ENCODE measurements at places on chromosomes 11 and 22. TPM values are rescaled to one million over a fixed set of nuclear protein-coding genes. Genes with fewer than 3 reads are reported as not detected.

- H3K4me3 ChIP-seq = peak overlapping the region; percentile 78
- peak overlapping the region; percentile 96 for H3K27ac ChIP-seq
- peaks cover 65% of the 10 kb centered on the region for H3K4me1 ChIP-seq
- peaks cover 2% of the 10 kb centered on the region for H3K36me3 ChIP-seq
- no peak for DNase-seq
- H3K27me3 ChIP-seq = no peaks in the 10 kb centered on the region
Measured at GRCh38 chr11:57779276-57779675, 17.7 kb downstream of the CTNND1 start.

GRCh38 chr11:131857246-131857645, 486.8 kb downstream of the NTM start:
- no peaks in the 10 kb centered on the region for H3K4me1 ChIP-seq
- no peak for DNase-seq
- no peak overlapping the region for H3K4me3 ChIP-seq
- H3K36me3 ChIP-seq = no peaks in the 10 kb centered on the region
- H3K27me3 ChIP-seq = no peaks in the 10 kb centered on the region

- no peak overlapping the region for H3K27ac ChIP-seq
- H3K36me3 ChIP-seq = no peaks in the 10 kb centered on the region
- no peaks in the 10 kb centered on the region for H3K4me1 ChIP-seq
- peaks cover 11% of the 10 kb centered on the region for H3K27me3 ChIP-seq
- DNase-seq = no peak
Measured at GRCh38 chr11:7186190-7186589, 65.5 kb upstream of the SYT9 start.

DNA sequence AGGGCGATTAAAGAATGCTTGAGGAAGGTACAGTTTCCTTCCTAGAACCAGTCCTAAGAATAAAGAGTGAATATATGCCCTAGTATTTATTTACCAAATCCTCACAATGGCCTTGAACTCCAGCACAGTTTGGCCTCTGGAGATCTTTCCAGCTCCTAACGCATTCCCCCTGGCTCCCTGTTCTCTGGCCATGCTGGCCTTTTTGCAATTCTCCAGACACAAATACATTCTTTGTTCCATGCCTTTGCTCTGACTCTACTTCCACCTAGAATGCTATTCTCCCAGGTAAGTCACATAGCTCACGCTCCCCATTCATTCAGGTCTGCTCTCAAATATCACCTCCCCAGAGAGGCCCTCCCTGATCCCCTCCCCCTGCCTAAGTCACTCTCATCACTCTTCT, 3.7 kb upstream of the DGKZ start:
- no peaks in the 10 kb centered on the region for H3K36me3 ChIP-seq
- H3K4me1 ChIP-seq = peaks cover 57% of the 10 kb centered on the region
- H3K27ac ChIP-seq = peak overlapping the region; percentile 65
- peak overlapping the region; percentile 42 for H3K4me3 ChIP-seq
- H3K27me3 ChIP-seq = peaks cover 10% of the 10 kb centered on the region

DNA sequence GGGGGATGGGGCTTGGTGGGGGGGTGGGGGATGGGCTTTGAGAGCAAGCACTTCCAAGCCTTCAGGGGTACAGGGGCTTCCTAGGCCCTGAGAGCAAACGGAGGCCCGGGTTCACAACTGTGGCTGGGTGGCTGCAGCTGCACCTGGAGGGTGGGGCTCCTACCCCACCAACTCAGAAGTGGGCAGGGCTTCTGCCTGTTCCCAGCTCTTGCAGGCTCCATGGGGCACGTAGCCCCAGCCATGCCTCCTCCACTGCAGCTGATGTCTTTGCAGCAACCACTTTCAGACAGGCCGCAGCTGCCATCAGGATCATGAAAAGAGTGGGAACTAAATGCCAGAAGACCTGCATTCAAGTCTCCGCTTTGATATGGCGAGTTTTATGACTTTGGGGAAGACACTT, 464.3 kb downstream of the NELL1 start:
- no peak overlapping the region for H3K4me3 ChIP-seq
- H3K27ac ChIP-seq = no peak overlapping the region
- H3K4me1 ChIP-seq = no peaks in the 10 kb centered on the region
- no peaks in the 10 kb centered on the region for H3K36me3 ChIP-seq

DNA sequence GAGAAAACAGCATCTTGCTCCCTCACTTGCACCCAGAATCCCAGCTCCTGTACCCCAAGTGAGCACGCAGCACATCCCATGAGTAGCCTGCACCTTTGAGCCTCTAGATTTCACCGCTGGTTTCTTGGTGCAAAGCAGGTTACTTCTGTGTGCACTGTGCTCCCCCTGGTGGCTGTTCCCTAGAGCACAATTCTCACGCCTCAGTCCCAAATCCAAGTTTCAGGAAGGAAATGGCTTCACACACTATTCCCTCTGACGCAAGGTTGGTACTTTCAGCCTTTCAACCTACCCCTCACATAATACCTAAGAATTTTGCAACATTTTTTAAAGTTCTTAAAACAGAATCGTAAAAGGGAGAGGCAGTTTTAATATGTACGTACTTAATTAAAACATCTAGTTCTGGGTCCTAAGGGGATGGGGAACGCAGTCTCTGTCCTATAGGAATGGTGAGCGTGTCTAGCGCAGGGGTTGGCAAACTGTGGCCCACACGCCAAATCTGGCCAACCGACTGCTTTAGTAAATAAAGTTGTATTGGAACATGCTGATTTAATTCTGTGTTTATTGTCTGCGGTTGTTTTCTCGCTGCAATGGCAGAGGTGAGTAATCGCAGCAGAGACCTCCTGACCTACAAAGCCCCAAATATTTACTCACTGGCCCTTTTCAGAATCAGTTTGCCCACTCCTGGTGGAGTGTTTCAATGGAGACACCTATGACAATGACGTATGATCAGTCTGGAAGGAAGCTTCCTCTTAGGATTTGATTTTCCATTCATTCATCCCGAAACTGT, 27.5 kb downstream of the DHCR7 start:
- no peak overlapping the region for H3K4me3 ChIP-seq
- H3K27ac ChIP-seq = no peak overlapping the region
- no peaks in the 10 kb centered on the region for H3K36me3 ChIP-seq
- peak; percentile 57 for DNase-seq

DNA sequence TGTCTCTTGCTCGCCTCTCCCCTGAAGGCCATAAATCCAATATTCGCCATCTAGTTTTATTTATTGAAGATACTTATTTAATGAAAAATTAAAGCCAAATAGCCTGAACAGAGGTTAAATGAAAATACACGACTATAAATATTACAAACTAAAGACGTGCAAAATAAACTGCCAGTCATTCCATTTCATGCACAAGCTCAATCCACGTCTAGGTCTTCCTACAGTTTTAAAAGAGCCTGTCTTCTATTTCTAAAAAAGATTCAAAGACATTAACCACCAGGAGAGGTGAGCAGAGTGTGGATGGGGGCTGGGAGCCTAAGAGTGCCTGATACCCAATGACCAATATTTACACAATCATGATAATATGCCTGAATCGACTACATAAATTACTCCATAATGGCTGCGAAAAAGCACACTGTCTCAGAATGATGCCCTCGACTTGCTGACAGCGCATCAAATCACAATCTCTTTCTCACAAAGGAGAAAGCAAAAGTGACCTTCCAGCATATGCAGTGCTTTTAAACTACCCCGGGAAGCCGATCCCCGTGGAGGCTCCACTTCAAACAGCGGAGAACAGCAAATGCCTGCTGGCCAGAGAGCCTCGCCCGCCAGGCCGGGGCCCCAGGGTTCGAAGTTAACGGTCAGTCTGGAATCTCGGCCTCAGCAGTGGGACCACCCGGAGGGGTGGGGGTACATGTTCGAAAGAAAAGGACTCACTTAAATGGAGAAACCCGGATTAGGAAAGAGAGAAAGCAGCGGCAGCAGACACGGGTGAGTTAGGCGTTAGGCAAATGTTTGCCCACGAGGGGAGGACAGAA, 1.7 kb downstream of the FCHSD2 start:
- H3K27me3 ChIP-seq = peaks cover 2% of the 10 kb centered on the region
- peaks cover 38% of the 10 kb centered on the region for H3K4me1 ChIP-seq
- no peaks in the 10 kb centered on the region for H3K36me3 ChIP-seq
- peak overlapping the region; percentile 84 for H3K27ac ChIP-seq
- peak overlapping the region; percentile 98 for H3K4me3 ChIP-seq

GRCh38 chr11:7089328-7090251, 792 bp downstream of the RBMXL2 start:
- H3K4me1 ChIP-seq = no peaks in the 10 kb centered on the region
- no peak overlapping the region for H3K4me3 ChIP-seq
- no peaks in the 10 kb centered on the region for H3K36me3 ChIP-seq
- no peak overlapping the region for H3K27ac ChIP-seq

DNA sequence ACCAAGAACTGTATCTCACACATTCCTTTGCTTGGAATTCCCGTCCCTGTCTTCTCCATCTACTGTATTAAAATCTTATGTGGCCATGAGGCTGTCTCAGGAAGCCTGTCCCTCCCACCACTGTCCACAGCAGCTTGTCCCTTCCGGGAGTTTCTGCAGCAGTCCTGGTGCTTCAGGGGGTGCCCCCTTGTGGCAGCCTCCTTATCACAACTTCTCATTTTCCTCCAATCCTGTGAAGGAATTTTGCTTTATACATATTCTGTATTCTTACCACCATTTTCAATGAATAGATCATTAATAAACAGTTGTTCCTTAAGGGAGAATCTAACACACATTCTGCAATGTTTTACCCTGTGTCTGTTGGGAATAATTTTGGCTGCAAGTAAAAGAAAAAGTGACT, 220.4 kb upstream of the RAG2 start:
- DNase-seq = no peak
- H3K4me1 ChIP-seq = no peaks in the 10 kb centered on the region
- no peak overlapping the region for H3K27ac ChIP-seq
- H3K4me3 ChIP-seq = no peak overlapping the region
- no peaks in the 10 kb centered on the region for H3K36me3 ChIP-seq

DNA sequence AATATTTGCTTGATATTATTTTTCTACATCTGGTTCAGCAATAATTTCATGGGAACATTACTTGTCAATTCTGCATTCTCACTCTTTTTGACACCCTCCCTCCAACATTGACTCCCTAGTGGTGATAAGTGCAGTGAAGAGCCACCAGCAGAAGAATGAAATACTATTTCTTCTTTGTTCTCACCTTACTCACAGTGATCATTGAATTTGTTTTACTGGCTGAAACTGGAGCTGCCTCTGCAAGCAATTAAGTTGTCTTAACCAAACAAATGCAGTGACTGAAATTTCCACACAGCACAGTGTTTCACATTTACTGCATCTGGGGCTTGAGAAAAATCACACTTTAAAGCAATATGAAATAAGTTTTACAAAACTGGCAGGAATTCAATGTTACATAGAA, 189.8 kb downstream of the JRKL start:
- H3K27ac ChIP-seq = no peak overlapping the region
- H3K4me3 ChIP-seq = no peak overlapping the region
- no peak for DNase-seq
- no peaks in the 10 kb centered on the region for H3K4me1 ChIP-seq
- H3K36me3 ChIP-seq = no peaks in the 10 kb centered on the region

- no peak overlapping the region for H3K27ac ChIP-seq
- H3K4me3 ChIP-seq = no peak overlapping the region
- DNase-seq = no peak
- no peaks in the 10 kb centered on the region for H3K36me3 ChIP-seq
- H3K4me1 ChIP-seq = no peaks in the 10 kb centered on the region
Measured at GRCh38 chr22:34324763-34325162, 404.5 kb upstream of the LARGE1 start.

DNA sequence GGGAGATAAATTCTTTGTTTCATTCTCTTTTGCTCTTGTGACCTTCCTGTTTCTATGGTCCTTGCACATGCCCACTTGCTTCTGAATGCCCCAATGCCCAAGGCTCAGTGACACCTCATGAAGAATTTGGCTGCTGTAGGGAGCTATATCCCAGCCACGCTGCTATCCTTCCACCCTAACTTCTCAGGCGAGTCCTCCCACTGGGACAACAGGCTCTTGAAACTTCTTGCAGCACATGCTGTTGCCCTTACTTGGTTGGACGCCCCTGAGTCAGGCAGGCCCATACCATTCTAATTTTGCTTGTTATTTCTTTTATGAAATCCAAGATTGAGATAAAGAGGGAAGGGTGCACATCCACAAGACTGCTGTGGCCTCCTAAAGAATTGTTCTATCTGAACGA, 57.6 kb upstream of the BLID start:
- H3K27me3 ChIP-seq = no peaks in the 10 kb centered on the region
- no peak for DNase-seq
- H3K4me1 ChIP-seq = peaks cover 28% of the 10 kb centered on the region
- H3K27ac ChIP-seq = no peak overlapping the region

DNA sequence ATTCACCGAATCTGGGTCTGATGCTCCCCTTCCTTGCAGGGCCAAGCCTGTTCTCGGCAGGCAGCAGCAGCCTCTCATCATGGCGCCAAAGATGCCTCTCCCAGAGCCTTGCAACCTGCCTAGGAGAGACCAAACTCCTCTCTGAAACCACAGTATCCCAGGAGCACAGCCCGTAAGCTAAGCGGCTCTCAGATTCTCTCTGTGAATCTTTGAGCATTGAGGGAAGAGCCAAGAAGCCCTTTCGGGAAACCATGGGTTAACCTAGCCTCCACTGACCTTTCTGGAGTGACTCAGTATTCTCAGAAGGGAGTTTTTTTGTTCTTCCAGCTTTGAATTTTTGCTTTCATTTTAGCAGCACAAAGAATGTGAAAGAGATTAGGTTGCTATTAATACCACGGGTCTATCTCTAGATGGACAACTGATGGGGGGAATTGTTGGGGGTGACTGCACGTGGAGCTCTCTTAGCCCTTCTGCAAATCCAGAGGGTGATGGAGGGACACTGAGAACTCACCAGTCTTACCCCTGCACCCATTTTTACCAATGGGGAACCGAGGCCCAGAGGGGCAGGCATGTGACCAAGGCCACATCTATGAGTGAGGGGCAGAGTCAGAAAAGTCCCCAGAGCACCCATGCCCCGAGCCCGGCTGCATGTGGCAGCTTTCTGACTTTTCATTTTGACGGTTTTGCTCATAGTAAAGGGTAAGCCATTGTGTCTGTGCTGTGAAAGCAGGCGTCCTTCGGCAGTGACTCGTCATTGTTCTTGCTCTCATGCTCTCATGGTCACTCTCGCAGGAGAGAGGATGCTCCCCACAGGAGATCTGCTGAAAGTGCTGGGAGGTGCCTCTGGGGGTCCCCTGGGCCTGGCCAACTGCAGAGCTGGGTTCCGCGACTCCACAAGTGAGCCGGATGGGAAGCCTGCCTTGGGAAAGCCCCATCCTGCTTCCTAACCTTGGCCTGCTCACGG, 36.0 kb downstream of the IRAG1 start:
- no peaks in the 10 kb centered on the region for H3K36me3 ChIP-seq
- H3K27ac ChIP-seq = peak overlapping the region; percentile 90
- H3K4me1 ChIP-seq = peaks cover 39% of the 10 kb centered on the region
- no peaks in the 10 kb centered on the region for H3K27me3 ChIP-seq
- no peak overlapping the region for H3K4me3 ChIP-seq

- H3K36me3 ChIP-seq = peaks cover 3% of the 10 kb centered on the region
- H3K4me3 ChIP-seq = no peak overlapping the region
- peaks cover 13% of the 10 kb centered on the region for H3K4me1 ChIP-seq
- H3K27me3 ChIP-seq = no peaks in the 10 kb centered on the region
- DNase-seq = no peak
Measured at GRCh38 chr11:11860103-11860979, 18.6 kb downstream of the USP47 start.

NLRP14 gene
- total RNA-seq = 0.30 TPM

SMCO4 gene
- 23.1 TPM for total RNA-seq

ZNF143 gene
- 39.1 TPM for total RNA-seq

SLN gene
- not detected for total RNA-seq

MMP26 gene
- total RNA-seq = not detected

CASP4 gene
- not detected for total RNA-seq

FOLH1 gene
- total RNA-seq = not detected

SLC22A6 gene
- total RNA-seq = not detected

OR5B3 gene
- total RNA-seq = not detected

MSANTD4 gene
- total RNA-seq = 21.8 TPM

MUC15 gene
- total RNA-seq = not detected

KCNE3 gene
- 2.2 TPM for total RNA-seq
